ENCODE measurements at places on chromosomes 12 and 14. TPM values are rescaled to one million over a fixed set of nuclear protein-coding genes. Genes with fewer than 3 reads are reported as not detected.

DNA sequence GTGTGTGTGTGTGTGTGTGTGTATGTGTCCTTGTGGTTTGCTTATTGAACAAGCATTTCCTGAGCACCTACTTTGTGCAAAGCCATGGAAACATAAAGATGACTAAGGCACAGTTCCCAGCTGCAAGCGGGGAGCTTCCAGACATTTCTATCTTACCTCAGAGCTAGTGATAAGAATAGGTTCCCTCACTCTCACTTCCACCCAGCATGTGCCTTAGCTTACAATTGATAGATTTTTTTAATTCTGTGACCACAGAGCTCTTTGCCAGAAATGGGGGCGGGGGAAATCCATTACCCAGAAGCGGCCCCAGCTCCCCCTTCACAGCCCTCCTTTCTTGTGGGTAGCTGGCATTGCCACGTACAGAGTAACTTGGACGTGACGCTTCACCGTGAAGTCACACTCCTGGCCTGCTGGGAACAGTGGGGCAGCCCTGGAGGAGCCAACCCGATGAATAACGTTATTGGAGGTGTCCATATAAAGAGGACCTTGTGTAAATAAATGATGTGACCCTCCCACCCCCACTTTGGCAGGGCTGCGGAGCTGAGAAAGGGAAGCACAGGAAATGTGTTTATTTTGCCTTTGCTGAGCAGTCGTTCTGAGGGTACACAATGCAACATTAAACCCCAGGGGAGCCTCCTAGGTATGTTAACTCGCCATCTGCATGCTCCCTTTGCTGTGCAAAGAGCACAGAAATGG, 238.9 kb downstream of the CHST11 start:
- peak; percentile 80 for DNase-seq
- no peaks in the 10 kb centered on the region for H3K27me3 ChIP-seq

RTL1 gene
- total RNA-seq, result not detected

- no peaks in the 10 kb centered on the region for H3K4me1 ChIP-seq
- H3K27ac ChIP-seq, result no peak overlapping the region
- no peak overlapping the region for H3K4me3 ChIP-seq
- H3K27me3 ChIP-seq, result no peaks in the 10 kb centered on the region
- DNase-seq, result no peak
- H3K36me3 ChIP-seq, result no peaks in the 10 kb centered on the region
Measured at GRCh38 chr12:91287753-91288152, 105.1 kb upstream of the DCN start.

- H3K27ac ChIP-seq, result peak overlapping the region; percentile 36
- peaks cover 99% of the 10 kb centered on the region for H3K4me1 ChIP-seq
- H3K27me3 ChIP-seq, result no peaks in the 10 kb centered on the region
- H3K36me3 ChIP-seq, result peaks cover 91% of the 10 kb centered on the region
- H3K4me3 ChIP-seq, result peak overlapping the region; percentile 60
- DNase-seq, result peak; percentile 70
Measured at GRCh38 chr14:22536853-22537338, 52.1 kb downstream of the DAD1 start.

DNA sequence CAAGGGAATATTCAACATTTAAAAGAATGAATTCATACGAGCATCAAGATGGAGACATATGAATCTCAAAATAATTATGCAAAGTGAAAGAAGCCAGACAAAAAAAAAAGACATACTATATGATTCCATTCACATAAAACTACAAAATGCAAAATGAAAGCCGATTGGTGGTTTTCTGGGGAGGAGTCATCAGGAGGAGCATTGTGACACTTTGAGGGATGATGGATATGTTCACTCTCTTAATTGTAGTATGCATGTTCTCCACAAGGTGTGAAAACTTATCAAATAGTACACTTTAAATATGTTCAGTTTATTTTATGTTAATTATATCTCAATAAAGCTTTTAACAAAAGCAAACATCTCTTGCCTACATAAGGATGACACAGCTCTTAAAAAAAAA, 13.5 kb downstream of the OLR1 start:
- H3K27me3 ChIP-seq, result no peaks in the 10 kb centered on the region
- no peak overlapping the region for H3K4me3 ChIP-seq
- no peaks in the 10 kb centered on the region for H3K36me3 ChIP-seq
